ENCODE measurements at places on chromosomes 7 and 10.

GRCh38 chr10:35178331-35178730 lies 51.7 kb downstream of the CREM start:
- no peak for DNase-seq

DNA sequence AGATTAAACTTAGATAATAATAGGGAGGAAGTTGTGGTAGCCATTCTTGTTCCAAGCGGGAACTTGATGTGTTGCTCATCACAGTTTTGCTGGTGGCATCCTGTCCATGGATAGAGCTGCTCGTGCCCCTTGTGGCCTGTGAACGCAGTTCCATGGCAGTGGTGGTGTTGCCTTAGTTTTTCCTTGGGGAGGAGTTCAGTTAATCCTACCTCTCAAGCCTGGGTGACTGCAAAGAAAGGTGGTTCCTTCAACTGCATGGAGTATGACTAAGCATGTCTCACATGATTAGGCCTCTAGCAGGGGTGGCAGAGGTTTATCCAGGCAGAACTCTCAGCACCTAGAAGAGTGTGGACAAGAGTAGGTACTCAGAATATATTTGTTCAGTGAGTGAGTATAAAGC lies 99.7 kb downstream of the MAPK8 start:
- DNase-seq = no peak

DNA sequence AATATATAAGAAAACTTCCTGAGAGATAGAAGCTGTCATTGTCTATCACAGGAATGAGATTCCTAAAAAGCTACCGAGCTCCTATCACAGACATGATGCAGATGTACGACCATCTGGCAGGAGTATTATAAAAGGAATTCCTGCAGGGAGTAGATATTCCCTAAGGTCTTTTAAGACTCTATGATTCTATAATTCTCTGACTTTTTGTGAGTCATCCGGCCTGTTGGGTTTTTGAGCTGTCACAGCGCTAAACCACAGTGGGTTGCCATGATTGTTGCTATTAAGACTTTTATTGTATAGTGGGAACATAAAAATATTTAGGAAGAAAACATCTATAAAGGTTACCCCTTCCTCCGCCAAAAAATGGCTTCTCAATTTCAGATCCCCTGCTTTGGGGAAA lies 223.4 kb downstream of the BMPER start:
- DNase-seq = peak; percentile 33

DNA sequence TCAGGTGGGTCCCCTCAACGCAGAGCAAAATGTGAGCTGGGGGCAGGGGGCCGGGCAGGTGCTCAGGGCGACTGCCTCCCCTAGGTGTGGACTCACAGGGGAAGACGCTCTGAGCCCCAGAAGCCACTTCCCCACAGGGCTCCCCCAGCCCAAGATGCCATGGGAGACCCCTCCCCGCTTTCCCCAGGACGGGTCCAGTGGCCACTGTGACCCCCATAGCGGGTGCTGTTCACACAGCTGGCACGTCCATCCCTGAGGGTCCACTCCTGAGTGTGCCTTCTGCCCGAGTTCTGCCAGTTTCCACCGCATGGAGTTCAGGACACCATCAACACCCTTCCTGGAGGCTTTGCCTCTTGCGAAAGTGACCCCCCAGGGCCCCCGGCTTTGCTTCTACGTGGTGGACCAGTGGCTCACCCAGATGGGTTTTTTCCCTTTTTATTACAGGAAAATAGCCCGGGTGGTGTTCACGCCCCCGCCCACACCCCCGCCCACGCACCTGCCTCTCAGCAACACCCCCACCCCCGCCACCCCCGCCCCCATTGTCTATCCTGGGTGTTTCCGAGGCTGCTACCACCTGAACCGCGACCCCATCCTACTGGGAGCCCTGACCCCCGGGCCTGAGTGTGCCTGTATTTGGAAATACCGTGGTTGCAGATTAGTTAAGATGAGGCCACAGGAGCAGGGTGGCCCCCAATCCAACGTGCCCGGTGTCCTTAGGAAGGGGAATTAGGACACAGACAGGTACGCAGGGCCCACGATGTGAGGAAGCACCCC lies 32.0 kb downstream of the ADAP1 start:
- DNase-seq = no peak

GRCh38 chr7:158642149-158642548 lies 54.5 kb upstream of the PTPRN2 start:
- no peak for DNase-seq

DNA sequence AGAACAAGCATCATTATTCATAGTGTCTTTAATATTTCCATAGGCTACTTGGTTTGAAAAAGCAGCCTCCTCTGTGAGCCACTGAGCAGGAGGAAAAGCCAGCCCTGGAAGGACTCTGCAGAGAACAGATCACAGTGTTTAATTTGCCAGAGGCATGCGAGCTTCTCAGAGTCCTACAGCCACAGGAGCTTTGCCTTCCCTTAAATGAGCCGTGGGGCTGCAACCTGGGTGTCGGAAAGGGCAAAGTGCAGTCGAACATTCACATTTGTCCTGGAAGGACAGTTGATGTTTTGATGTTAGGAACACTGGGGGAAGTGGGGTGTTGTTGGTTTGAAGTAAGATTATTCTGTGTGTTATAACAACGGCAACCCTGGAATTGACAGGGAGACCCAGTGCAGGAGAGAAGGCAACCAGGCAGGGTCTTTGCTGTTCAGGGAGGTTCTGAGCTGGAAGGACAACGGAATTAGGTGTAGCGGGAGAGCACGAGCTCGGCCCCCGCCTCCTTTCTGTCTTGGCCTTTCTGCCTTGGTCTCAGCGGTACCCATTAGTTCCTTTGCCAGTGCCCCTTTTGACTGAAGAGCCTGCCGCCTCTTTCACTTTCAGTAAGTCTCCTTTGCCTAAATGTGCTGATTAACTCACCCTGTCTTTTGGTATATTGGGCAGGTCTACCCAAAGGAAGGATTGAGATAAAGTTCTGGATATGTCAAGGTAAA lies 192.3 kb upstream of the PITRM1 start:
- DNase-seq = no peak

DNA sequence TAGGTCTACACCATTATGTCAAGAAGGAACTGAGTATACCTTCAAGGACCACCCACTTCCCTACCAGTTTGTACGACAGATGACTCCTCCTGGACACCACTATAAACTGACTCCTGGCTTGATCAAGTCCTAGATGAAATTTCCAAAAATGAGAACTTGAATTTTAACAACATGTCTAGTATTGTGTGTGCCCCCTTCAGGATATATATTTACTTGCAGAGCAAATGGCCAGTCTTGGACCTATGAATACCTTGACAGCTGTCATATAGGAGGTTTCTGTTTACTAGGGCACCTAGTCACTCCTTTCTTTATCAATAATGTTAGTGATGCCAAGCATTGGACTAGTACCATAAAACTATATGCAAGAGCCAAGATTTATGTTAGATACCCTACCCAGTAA lies 94.1 kb upstream of the TMEM26 start:
- no peak for DNase-seq

GRCh38 chr7:113770146-113770738 lies 148.6 kb downstream of the PPP1R3A start:
- DNase-seq = no peak

DNA sequence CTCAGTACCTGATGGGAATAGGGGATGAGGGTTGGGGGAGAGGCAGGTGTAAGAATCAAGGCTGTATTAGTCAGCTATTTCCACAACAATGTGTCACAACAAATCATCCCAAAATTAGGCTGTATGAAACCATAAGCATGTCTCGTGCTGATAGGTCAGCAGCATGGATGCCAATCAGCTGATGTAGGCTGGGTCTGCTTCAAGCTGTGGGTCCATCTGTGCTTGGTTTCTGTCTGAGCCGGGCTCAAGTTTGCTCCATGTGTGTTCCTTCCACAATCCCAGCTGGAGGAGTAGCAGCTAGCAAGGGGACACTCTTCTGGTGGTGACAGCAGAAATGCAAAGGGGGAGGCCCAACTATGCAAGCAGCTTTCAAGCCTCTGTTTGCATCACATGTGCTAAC lies 97.9 kb upstream of the ZNF746 start:
- DNase-seq = no peak

GRCh38 chr7:81503336-81503735 lies 266.5 kb downstream of the HGF start:
- DNase-seq = no peak

DNA sequence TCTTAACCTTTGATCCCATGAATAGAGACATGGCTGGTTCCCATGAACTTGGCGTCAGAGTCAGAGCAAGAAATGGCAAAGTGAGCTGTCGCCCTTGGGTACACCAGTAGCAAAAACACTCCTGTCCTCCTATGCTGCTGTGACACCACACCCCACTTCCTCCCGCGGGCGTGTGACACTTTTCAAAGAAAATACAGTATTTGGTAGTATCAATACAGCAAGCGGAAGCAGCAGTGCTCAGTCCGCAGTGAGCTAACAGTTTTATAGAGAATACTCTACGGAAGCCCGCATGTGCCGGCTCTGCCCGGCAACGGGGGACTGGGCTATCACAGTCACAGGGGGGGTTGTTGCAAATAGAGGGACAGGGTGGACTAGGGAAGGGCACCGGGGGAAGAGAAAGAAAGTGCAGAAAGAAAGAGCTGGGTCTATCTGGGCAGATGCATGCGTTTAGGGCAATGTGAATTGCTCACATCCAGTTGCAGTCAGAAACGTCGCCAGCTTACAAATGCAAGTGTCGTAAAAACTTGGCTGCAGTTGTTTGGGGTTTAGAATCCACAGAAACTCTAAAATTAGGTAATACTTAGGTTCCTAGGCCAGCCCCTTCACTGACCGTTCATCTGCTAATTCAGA lies 49.8 kb downstream of the PRKCQ start:
- DNase-seq = no peak

DNA sequence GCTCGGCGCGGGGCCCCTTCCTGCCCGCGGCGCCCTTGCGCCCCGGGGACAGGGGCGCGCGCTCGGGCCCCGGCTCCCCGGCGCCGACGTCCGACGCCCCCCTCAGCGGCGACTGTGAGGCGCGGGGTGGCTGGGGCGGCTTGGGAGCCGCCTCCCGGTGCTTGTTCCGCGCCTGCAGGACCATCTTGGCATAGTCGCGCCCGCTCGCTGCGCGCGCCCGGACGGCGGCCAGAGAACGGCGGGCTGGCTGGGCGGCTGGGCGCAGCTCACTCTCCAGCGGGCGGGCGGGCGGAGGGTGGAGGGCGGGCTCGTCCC lies at the start of gene DPY19L1:
DPY19L1 (minus strand) TSS at position 275 of the 315 bp plus-strand sequence; CDS start at position 184, 91 bp downstream.
- DNase-seq = no peak

GRCh38 chr7:86647385-86648094 lies 3.8 kb downstream of the GRM3 start:
- no peak for DNase-seq

DNA sequence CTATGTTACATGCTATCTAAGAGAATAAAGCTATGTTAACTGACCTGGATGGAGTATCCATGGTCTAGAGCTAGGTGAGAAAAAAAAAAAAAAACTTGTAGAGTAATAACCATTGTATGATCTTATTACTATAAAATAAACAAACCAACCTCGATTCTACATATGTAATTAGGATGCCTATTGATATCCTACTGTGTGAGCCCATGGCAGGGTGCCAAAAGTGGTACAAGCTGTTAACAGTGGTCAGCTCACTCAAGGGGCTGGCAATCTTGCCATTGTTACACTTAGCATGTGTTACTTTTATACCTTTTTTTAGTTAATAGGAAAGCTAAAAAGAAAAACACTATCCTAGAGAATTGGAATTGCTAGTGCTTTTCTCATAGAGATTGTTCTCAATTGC lies 13.5 kb upstream of the IL6 start:
- no peak for DNase-seq

DNA sequence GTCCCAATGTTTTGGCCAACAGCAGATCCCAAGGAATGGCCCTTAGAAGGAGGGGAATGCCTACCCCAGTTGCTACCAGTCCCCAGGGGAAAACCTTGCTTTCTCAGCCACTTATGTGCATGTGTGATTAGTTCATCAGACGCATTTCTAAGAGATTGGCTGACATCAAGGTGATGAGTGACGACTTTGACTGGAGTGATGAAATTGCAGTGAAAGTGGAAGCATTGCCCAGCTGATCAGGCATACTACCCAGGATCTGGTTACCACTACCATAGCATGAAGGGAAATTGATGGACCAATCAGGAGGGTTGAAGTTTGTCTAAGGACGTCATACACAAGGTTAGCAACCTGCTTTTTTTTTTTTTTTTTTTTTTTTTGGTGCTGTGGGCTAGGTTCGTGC lies 90.3 kb upstream of the ELMO1 start:
- DNase-seq = no peak

DNA sequence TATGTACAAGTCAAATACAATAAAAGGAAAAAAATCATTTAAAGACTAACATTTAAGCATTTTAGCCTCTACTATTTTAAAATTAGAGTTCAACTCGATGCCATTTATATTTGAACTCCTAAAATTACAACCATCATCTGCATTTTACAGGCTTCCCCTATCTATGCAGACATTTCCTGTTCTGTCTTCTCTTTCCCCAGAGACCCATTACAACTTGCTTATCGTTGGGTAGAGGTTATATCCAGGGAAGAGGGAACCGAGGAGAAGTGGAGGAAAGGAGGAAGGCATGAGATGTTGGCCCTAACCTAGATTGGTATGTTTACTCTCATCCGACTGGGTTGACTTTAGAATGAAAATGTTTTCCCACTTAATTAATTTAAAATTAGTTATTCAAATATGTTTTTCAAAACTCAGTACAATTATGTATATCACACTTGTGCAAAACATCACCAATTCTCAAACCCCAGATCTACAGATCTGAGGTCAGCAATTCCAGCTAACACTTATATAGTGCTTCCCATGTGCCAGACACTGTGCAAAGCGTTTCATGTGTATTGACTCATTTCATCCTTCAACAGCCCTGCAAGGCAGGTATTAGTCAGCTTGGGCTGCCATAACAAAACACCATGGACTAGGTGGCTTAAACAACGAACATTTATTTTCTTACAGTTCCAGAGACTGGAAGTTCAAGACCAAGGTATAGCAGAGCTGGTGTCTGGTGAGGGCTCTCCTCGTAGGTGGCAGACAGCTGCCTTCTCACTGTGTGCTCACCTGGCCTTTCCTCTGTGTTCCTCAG lies 27.3 kb upstream of the HERPUD2 start:
- no peak for DNase-seq
